Stimulated activated CD4-positive, alpha-beta T cell treated with anti-CD3 and anti-CD28 coated beads, TNF-alpha, amount 100 ng/mL, for 4 hours (primary cell): ENCODE measurements at places on chromosomes 2 and 18.

GRCh38 chr2:136441979-136442714 lies 323.2 kb upstream of the THSD7B start:
- DNase-seq: no peak

DNA sequence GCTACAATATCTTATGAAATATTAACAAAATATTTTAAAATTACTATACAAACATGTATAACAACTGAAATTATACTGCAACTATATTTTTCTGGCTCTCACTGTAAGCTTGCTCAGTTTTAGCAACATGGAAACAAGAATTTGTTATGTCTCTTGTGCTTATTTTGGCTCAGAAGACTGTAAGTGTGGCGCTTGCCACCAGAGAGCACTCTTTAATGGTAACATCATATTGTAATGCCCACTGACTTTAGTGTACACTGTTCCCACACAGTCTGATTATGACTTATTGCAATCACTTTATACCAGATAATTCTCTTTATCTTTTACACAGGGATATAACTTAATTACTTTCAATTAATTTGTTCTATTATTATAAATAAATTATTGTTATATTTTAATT lies 1500.6 kb upstream of the TMEFF2 start:
- DNase-seq: no peak

- no peak for DNase-seq
These were observed 360.0 kb downstream of the RND3 start for GRCh38 chr2:150127346-150127990.

DNA sequence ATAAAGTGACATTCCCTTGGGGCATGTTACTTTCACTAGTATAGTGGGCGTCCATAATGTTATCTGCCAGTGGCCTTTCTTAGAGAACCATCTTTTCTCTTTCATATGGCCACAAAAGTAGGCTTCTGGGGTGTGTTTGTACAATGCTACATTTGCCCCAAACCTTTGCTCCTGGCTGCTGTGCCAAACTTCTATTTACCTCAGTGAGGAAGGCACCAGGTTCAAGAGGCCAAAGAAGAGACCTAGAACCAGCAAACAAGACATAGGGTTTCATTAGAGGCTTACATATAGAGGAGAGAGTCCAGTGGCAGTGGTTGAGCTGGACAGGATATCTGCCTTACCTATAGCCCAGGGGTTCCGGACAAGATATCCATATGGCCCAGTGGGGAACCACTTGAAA lies 48.5 kb downstream of the CPO start:
- DNase-seq: no peak

DNA sequence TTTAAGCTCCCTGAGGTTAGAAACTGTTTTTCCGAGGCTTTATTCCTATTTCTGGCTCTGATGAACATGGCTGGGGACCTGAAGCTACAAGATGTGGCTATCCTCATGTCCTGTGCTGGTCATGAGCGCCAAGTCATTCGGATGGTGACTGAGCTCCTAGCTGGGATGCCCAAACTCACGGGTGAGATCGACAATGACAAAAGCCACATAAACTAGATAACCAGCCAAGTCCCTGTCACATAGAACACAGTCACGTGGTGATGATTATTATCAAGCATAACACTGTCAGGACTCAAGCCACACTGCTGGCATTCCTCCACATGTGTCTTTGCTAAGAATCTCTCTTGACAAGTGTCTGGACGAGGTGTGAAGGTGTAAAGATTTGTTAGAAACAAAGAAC lies 274.9 kb downstream of the CLIP4 start:
- DNase-seq: no peak

GRCh38 chr2:38446418-38446817 lies 69.3 kb upstream of the ATL2 start:
- DNase-seq: no peak

GRCh38 chr2:40364151-40364874 lies 87.6 kb downstream of the SLC8A1 start:
- no peak for DNase-seq

GRCh38 chr2:18719978-18720775 lies 130.8 kb upstream of the NT5C1B start:
- DNase-seq: no peak

- DNase-seq: no peak
These were observed 91.9 kb upstream of the RASGRP3 start for GRCh38 chr2:33384599-33384961.

- no peak for DNase-seq
These were observed 154.9 kb upstream of the EPHA4 start for GRCh38 chr2:221726894-221727513.

- no peak for DNase-seq
These were observed 89.6 kb upstream of the MAP3K20 start for GRCh38 chr2:172986040-172986439.

GRCh38 chr2:19623488-19623887 lies 265.1 kb upstream of the OSR1 start:
- DNase-seq: no peak

DNA sequence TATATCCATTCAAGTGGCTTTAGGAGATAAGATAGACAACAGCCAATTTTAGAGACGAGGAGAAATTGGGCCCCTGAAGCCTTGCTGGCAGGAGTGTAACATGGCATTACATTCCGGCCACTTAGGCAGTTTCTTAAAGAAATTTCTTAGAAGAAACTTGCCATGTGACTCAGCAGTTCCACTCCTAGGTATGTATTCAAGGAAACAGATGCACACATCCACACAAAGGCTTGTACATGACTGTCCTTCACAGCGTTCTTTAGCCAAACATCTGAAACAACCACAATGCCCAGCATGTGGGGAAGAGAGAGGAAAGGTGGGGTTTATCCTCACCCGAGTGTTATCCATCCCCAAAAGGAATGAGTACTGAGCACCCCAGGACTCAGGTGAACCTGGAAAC lies 107.1 kb downstream of the NFATC1 start:
- no peak for DNase-seq

DNA sequence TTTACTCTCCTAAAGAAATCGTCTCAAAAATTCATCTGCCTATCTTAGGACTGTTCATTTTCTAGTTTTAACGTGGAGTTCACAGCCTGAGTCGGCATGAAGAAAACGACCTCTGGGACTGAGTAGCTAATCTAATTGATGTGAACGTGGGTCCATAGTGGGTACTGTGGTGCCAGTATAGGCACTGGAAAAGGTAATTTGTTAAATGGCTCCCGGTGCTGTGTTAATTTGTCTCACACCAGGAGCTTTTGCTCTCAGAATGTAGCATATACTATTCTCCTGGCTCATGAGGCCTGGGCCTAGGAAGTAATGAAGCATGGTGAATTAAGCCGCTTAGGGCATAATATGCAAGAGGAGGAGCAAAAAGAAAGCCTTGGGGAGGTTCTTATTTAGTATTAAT lies 414.4 kb upstream of the NXPH2 start:
- DNase-seq: no peak

DNA sequence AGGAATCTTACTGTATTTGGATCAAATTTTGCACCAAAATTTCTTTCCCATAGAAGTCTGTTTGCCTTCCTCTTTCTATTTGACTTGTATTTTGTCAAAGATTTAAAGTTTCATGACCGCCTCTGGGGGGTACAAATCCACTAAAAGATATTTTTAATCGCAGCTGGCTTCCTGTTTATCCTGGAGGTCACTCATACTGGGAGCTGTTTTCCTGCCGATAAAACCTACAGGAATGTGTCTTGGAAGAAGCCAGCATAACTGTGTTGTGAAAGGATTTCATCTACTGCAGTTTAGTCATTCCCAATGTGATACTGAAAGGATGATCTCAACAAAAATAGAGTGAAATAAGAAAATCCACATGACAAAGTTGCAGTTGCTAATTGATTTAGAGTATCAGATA lies 184.0 kb downstream of the RIT2 start:
- no peak for DNase-seq

DNA sequence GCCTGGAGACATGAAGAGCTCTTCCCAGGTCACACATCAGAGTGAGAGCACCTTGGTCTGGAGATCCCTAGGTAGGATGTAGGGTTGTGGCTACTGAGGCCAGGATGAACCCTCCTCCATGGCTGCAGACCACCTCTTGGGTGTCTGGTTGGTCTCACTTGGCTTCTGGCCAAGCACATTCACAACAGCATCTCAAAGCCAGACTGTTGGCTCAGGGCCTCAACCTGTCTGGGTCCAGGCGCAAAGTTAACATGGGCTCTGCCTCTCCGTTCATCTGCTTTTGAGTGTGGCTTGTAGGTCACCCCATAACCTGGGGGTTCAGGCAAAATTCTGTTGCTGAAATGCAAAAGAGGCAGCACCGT lies 40.1 kb downstream of the RHOB start:
- DNase-seq: no peak

- no peak for DNase-seq
These were observed 31.4 kb upstream of the CHN1 start for GRCh38 chr2:175036582-175037018.

GRCh38 chr2:108412995-108413710 lies 35.4 kb downstream of the SULT1C4 start:
- no peak for DNase-seq

DNA sequence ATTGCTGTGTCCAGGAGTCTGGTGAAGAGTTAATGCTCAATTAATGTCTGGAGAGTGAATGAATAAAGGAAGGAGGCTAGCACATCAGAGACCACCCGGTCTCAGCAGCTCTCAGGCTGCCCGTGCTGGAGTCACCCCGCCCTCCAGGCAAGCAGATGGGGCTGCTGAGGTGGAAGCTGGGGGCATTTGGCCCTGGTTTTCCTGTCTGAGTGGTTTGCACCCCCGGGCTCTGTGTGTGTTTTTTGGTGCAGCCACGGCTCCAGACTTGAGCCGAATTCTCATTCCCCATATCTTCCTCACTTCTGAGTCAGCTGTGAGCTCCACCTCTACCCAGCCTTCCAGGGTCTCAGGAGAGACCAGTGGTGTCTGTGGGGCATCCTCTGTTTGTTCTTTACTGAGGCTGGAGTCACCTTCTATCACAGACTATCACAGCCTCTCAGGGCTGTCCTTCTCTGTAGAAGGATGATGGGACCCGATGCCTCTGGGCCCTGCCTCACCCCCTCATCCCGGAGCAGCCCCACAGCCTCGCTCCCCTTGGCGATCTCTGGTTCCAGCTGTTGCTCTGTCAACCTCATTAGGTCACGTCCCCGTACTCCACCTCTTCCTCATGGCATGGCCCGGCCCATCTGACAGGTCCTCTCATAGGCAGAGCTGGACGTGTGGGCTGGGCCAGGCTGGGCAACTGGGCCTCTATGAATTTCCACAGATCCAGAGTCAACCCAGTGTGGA lies 60.8 kb downstream of the HS1BP3 start:
- DNase-seq: no peak

DNA sequence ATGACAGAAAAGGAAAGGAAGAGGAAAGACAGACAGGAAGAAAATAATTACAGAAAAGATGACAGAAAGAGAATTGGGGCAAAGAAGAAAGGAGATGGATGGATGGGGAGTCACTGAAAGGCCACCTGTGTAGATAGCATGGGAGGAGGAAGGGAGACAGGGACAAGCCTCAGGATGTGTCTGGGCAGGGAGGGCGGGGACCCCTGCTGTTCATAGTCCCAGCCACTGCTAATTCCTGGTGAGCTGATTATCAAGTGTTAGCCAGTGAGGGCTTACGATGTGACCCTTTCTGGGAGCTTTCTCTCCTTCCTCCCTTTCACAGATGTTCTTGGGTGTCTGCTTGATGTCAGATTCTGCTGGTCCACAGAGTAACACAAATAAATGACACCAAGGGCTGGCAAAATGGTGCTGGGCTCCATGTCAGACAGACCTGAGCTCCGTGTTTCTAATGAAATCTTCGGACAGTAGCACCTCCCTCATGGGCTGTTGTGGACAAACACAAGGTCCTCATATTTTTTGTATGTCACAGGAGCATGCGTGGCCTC lies 13.6 kb downstream of the FHOD3 start:
- no peak for DNase-seq

DNA sequence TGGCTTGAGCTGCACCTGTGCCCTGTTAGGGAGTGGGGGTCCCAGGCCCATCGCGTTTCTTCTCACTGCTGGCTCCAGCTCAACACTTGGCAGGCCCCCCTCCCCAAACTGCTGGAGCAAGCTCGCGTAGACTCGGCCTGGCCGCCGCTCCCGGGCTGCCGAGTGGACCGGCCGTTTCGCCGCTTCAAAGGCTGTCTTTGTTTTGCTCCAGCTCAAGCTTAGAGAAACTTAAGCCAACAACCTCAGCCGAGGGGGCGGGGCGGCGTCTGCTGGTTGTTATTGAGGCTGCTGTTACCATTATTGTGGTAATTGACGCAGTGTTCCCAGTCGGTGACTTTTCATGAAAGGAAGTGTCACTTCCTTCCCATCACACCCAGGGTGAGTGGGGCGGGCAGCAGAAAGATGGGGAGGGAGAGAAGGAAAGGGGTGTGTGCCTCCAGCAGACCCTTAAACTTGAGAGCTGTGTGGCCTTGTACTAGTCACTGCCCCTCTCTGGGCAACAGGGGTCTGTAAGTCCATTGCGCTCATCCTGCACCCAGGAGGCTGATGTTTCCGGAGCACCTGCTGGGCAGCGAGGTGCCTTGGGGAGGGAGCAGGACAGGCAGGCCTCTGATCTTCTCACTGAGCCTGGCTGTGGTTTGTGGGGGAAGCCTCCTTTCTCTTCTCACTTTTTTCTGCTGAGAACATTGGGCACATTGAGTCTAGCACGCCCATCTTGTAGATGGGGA lies 2.1 kb downstream of the ARID5A start:
- peak; percentile 85 for DNase-seq
